Left ventricle myocardium inferior (tissue), 1 donor: ENCODE measurements at places on chromosomes 5 and 9.

DNA sequence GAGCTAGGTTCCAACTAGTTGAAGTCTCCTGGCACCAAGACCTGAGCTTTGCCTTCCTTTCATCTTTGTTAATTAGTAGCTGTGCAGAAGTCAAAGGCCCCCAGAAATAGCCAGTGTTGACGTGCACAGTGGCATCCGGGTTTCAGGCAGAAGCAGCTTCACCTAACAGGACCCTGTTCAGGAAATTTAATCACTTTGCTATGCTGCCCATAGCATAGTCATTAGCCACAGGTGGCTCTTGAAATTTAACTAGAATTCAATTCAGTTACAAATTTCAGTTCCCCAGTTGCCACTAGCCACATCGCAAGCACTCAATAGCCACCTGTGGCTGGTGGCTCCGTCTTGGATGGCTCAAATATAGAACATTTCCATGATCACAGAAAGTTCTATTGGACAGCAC is 179.1 kb downstream of the GOLPH3 start:
- DNase-seq, result no peak

DNA sequence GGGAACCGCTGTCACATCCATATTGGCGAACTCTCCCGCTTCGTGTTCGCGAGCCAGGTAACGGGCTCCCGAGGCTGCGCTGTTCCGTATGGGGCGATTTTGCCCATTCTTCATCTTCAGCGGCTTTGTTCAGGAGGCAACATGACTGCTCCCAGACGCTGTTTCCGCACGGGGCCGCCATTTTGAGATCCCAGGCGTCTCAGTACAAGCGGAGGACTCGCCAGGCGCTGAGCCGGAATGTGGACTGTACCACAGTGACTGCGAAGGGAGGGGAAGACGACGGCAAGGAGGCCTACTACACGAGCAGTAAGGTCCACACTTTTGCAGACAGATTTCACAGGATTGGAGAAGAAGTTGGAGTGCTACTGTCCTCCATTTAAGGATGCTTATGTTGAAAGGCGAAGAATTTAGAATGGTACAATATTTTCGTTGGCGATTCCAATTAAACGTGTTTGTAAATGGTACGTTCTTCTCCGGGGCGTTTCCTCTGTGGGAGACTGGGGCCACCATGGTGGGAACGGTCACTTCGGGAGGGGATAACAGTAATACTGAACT is 41.6 kb upstream of the ZNF300 start:
- peak; percentile 86 for DNase-seq

- no peak for DNase-seq
Observed at GRCh38 chr5:103259705-103260355, 1.3 kb downstream of the MACIR start.

- DNase-seq, result no peak
Observed at GRCh38 chr9:1554081-1555035, 460.8 kb upstream of the SMARCA2 start.

GRCh38 chr9:20981486-20981885 is 50.0 kb downstream of the HACD4 start:
- no peak for DNase-seq

DNA sequence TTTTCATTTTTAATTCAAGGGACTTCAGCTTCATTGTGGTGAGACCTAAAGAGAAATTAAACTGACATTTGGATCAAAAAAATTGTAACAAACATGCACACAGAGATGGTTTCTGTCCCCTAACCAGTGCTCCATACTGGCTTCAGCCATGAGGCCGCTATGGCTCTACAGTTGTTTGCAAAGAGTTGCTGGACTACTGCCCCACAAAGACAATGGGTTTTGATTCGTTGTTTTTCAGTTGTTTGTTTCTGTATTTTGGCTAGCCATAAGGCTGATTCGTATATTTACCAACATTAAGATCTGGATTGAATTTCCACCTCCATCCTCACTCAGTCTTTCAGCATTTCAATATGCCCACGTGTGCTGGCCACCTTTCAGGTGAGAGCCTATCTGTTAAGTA is 163.7 kb upstream of the KIF2A start:
- no peak for DNase-seq

- DNase-seq, result no peak
Observed at GRCh38 chr5:151051931-151052608, 28.8 kb downstream of the TNIP1 start.

DNA sequence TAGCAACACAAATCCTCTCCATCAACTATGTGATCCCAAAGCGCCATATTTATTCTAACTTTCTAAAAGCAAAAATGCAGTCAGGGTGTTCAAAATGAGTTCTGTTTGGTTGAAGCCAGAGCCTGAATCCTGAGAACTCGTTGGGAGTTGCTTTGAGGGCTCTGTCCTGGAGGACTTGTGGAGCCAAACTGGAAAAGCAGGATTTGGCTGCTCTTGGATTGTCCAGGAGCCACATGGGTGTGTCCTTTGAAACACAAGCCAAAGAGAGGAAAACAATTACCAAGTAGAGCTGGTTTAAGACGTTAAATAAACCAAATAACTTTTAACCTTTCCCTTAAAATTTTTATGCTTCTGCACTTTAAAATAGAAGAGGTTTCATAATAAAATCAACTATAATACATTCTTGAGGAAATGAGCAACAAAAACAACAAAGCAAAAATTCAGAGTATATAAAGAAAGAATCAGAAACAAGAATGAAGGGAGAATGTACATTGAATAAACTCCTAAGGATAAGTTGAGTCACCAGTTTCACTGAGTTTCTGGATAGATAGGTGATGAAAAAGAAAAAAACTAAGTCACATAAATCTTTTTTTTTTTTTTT is 13.5 kb downstream of the C5orf46 start:
- no peak for DNase-seq

DNA sequence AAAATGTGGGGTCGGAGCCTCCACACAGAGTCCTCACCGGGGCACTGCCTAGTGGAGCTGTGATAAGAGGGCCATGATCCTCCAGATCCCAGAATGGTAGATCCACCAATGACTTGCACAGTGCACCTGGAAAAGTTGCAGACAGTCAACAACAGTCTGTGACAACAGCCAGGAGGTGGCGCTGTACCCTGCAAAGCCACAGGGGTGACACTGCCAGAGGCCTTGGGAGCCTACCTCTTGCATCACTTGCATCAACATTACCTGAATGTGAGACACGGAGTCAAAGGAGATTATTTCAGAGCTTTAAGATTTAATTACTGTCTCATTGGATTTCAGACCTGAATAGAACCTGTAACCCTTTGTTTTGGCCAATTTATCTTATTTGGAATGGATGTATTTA is 614.1 kb upstream of the CDH9 start:
- no peak for DNase-seq

GRCh38 chr9:81474792-81475191 is 214.6 kb downstream of the TLE1 start:
- no peak for DNase-seq

DNA sequence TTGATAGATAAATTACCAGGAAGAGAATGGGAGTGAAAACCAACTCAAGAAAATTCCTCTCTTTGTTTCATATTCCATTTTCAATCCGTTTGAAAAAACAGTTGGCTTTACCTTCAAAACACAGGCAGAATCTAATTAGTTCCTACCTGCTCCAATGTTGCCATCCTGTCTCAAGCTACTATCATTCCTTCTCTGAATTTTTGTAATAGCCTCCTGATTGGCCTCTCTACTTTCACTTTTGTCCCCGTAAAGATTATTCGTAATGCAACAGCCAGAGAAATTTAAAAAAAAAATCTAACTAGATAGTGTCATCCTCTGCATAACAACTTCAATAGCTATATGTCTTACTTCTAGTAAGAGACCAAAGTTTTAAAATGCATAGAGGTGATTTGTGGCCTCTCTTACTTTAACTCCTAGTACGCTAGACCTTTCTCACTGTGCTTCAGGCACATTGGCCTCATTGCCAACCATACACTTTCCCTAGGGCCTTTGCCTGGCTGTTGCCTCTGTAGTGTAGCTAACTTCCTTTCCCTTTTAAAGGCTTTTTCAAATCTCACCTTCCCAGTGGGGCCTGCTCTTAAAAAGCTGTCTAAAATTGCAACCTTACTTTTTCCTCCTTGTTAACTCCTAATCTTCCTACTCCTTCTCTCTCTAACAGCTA is 311.3 kb upstream of the GRIN3A start:
- no peak for DNase-seq

GRCh38 chr9:106420511-106420944 is 442.4 kb upstream of the ZNF462 start:
- DNase-seq, result no peak

GRCh38 chr5:9495121-9495520 is 50.8 kb downstream of the SEMA5A start:
- no peak for DNase-seq

DNA sequence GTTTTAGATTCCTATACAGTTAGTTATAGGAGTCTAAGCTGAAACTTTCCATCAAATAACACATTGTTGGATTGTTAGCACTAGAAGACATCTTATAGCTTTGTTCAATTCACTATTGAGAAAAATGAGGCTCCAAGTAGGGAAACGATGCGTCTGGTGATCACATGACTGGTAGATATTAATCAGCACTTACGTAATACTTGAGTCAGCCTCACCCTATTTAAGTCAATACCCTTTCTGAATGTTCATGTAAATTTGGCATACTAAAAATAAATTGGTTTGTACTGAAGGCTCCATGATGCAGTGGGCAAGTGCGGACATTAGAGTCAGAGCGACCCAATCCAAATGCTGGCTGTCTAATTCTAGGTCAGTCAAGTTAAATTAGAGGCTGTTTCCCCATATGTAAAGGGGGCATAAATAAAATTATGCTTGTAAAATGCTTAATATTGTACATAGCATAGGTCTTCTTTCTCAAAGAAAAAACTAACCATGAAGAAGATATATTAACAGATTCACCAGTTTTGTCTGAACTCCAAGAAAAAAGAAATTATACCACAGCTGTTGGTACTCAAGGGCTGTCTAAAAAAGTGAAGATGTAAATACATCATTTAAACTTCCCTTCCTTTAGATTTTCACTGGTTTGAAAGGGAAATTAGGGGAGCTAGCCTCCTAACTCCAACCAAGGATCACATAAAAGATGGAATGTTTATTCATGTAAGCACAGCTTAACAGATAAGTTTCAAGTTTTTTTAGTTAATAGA is 406.6 kb upstream of the TLE4 start:
- no peak for DNase-seq

DNA sequence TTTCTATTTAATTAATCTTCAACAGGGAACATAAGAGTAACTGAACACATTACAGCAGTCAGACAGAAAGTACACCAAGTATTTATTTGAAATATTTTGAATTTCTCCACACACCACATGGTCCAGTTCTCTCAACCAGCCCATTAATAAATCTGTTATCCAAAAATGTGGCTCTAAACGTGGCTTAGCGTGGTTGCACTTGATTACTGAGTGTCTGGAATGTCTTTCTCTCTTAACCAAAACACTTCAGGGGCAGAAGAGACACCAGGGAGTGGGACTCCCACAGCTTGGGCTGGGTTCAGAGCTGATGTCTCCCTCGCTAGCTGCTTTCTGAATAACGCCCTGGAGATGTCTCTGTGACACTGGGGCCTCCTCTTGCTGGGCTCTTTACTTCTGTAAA is 52.6 kb upstream of the FANCC start:
- no peak for DNase-seq

- no peak for DNase-seq
Observed at GRCh38 chr5:177220576-177220975, 82.9 kb downstream of the RAB24 start.

DNA sequence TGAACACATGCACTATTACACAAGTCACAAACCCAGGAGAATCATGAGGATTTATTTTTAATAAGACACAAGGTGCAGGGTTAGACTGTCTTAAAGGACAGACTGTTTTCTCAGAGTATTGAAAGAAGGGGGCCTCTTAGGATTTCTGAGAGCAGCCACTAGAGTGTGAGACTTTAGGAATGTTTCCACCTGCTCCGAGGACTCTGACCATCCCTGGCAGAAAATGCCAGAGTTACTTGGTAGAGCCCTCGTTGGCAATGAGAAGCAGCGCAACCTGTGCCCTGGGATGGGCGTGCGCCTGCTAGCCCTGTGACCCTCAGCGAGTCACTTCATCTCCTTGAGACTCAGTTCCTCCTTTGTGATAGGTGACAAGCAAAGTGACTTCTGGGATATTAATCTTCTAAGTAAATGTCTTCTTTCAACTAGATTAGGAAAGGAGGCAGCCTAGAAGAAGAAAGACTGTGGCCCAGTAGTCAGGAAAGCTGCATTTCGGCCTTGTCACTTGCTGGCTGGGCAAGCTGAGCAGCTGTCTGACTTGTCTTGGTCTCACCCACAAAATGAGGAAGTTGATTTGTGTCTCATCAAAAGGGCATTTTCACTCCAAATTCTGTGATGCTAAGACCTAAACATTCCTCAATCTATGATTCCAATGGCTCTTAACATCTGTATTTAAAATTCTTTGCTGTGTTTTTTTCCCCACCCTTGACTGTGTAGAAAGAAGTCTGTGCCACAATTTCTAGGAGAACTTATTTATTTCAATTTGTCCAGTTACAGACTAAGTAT is 60.5 kb downstream of the PTCD2 start:
- DNase-seq, result no peak

GRCh38 chr9:101569741-101570501 is 24.8 kb downstream of the PPP3R2 start:
- no peak for DNase-seq

GRCh38 chr9:78393932-78394331 is 97.0 kb downstream of the PSAT1 start:
- DNase-seq, result no peak

- DNase-seq, result no peak
Observed at GRCh38 chr9:115910959-115911358, 242.6 kb upstream of the PAPPA start.

- DNase-seq, result no peak
Observed at GRCh38 chr5:138711811-138712210, 41.4 kb upstream of the CTNNA1 start.

GRCh38 chr5:67986761-67987160 is 228.8 kb upstream of the PIK3R1 start:
- no peak for DNase-seq

DNA sequence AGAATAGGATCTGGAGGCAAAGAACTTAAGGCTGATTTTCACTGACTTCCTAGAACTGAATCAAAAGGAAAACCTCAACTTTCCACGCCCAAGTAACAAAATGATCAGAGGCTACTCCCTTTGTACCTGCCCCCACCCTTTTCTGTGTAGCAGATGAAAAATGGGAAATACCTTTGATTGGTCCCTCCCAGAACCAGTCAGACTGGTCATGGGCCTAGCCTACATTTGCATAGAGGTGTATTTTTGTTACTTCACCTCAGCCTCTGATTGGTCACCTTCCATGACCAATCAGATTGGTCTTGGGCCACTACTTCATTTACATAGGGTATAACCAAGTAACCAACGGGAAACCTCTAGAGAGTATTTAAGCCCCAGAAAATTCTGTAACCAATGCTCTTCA is 1553.5 kb upstream of the C9orf72 start:
- no peak for DNase-seq

DNA sequence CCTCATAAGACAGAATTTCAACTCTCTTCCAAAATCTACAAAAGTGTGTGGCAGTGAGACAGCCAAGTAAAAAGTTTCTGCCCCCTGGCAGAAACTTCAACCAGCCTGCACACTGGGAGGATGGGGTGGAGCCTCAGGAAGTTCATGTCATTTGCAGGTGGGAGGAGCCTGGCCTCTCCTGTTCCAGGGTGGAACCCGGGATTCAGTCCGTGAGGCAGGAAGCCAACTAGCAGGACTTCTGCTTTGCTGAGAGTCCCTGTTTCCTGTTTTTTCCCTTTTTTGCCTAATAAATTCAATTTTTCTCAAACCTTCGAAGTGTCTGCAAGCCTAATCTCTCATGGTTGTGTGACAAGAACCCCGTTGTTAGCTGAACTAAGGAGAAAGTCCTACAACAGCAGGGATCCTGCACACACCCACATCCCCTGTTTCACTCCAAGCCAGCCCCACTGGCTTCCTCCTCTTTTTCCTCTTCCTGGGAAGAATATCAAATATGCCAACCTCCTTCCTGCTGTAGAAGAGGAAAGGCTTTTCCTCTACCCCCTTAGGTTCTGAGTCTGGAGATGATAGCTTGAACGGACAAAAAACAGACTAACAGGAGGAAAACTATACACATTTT is 69.3 kb downstream of the ALDH7A1 start:
- peak; percentile 76 for DNase-seq
